ENCODE measurements at places on chromosomes 2 and 18. TPM values are rescaled to one million over a fixed set of nuclear protein-coding genes. Genes with fewer than 3 reads are reported as not detected.

Gene LINC00305
- 0.49 TPM for polyA plus RNA-seq

Gene KATNAL2
- 5.4 TPM for polyA plus RNA-seq

Gene ANKRD62
- 0.09 TPM for polyA plus RNA-seq

GRCh38 chr2:10561288-10562035 is 113.3 kb upstream of the ODC1 start:
- no peak for DNase-seq

- no peak for DNase-seq
Measured at GRCh38 chr2:4354678-4355077, 651.3 kb downstream of the DCDC2C start.

DNA sequence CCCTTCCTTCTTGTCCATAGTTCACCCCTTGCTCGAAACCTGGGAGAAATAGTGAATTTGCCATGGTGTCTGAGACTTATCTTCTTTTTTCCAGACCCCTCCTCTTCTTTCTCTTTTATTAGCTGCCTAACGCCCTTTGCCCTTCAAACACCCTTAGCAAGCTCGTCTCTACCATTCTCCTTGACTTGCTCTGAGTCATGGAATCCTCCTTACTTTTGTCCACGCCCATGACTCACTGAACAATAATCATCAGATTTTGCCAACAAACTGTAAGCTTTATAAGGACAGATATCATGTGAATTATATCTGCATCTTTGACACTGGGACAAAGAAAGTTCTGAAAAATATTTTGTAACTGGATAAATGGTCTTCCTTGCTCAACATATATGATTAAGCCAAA is 67.1 kb upstream of the CNTNAP5 start:
- no peak for DNase-seq

Data from right lung (tissue), 10 donors.